Progenitor cell of endocrine pancreas (in vitro differentiated cells): ENCODE measurements at places on chromosomes 12 and 14. TPM values are rescaled to one million over a fixed set of nuclear protein-coding genes. Genes with fewer than 3 reads are reported as not detected.
A peak's percentile ranks its signal among the peaks of the same experiment; 100 is the strongest.

Gene SLC6A12
- total RNA-seq: 3.1 and 4.7 TPM in 2 replicates

Gene KRT1
- total RNA-seq: not detected in 2 replicates

Gene CD163
- total RNA-seq: 1.7 and 2.0 TPM in 2 replicates

Gene OR4E2
- not detected in 2 replicates for total RNA-seq

Gene LBHD2
- not detected in 2 replicates for total RNA-seq

GRCh38 chr12:42255221-42255865 lies 17.3 kb upstream of the YAF2 start:
- DNase-seq: no peak
- no peaks in the 10 kb centered on the region for H3K4me1 ChIP-seq
- no peak overlapping the region for H3K27ac ChIP-seq

DNA sequence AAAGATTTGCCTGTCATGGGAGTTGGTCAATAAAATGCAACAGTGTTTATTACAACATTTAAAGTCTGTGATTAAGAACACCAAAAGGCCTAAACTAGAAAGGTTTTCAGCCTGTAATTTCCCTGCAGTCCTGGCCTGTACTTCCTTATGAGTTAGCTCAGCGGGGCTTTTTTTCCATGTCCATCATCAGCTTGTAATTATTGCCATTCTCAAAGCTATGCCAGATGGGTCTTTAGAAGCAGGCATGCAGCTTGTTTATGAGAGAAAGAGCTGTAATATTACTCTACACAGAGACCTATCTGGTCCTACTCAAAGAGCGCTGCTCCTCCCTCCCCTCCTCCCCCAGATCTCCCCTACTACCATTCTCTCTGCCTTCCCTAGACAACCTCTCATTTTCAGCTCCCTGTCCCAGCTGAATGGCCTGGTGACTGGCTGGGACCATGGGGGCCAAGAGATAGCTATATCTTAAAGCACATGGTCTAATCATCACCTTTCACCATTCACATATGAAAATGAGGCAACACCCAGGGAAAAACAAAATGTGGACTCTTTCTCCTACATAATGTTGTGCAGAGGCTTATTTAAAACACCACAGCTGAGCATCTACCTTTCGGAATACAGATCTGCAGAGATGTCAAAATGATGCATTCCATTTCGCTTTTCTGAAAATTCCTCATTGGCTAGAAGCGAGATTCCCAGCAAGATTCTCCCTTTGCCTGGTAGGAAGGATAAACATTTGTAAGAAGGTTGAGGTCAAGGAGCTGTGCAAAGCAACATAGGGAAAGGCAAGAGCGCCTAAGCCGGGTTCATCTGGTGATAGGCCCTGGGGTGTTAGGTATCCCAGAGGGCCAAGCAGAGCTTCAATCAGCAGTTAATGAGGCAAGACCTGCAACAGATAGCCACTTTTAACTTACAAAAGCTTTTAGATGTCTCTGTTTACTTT lies 209.7 kb upstream of the CDKN3 start:
- H3K36me3 ChIP-seq: no peaks in the 10 kb centered on the region
- peaks cover 18% of the 10 kb centered on the region for H3K27me3 ChIP-seq
- H3K4me3 ChIP-seq: no peak overlapping the region
- DNase-seq: no peak
- H3K27ac ChIP-seq: no peak overlapping the region
- no peaks in the 10 kb centered on the region for H3K4me1 ChIP-seq

DNA sequence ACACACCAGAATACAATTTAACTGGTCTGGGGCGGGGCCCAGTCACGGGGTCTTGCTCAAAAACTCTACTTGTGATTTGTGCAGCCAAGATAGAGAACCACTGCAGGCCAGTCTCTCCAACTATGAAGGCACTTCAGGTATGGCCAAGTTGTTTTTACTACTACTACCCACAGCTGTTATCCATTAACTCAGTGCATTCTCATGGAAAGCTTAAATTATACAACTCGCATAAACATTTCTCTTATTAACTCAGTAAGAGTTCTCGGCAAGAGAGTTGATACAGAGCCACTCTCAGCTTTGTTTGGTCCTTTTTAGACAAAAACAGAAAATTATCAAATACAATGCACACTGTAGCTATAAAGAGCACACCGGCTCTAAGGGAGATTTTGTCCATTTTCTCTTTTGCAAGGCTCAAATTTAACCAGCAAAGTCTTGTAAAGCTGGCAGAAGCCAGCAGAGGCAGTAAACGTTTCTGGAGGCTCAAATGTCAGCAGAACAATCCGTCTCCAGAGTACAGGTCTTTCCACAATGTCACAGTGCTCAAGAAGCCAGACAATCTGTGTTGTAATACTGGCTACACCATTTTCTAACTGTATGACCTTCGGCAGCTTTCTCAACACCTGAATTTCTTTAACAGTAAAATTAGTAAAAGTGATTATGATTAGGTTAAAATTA lies 85.9 kb downstream of the PTGER2 start:
- no peak overlapping the region for H3K27ac ChIP-seq
- no peak overlapping the region for H3K4me3 ChIP-seq
- no peaks in the 10 kb centered on the region for H3K36me3 ChIP-seq
- no peaks in the 10 kb centered on the region for H3K27me3 ChIP-seq
- peaks cover 7% of the 10 kb centered on the region for H3K4me1 ChIP-seq

DNA sequence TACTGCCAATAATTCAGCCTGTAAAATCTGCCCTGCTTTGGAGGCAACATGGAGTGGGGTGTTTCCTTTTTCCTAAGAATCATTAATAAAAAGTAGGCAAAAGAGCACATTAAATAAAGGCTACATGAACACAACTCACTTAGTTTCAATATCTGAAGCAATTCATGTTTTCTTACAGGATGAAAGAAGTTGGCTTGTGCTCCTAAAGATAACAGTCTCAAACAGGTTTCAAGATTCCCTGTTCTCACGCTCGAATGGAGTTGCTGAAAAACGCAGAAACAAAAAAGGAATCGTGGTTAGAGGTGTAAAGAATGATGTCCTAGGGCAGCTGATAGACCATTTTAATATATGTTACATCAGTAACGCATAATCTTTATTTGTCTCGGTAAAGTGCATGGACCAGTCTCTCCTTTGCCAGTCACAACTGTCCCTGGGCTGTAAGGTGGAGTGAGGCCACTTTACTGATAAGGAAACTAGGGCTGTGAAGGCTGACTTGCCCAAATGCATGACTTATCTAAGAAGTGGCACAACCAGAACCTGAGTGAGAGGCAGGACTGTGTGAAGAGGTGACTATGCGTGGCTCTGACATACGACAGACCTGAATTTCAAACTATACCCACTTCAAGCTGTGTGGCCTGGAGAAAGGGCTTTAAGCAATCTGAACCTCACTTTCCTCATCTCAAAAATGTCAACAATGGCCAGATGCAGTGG lies 12.6 kb downstream of the GIT2 start:
- DNase-seq: no peak
- no peaks in the 10 kb centered on the region for H3K4me1 ChIP-seq
- H3K27me3 ChIP-seq: no peaks in the 10 kb centered on the region
- no peak overlapping the region for H3K27ac ChIP-seq
- peaks cover 30% of the 10 kb centered on the region for H3K36me3 ChIP-seq

DNA sequence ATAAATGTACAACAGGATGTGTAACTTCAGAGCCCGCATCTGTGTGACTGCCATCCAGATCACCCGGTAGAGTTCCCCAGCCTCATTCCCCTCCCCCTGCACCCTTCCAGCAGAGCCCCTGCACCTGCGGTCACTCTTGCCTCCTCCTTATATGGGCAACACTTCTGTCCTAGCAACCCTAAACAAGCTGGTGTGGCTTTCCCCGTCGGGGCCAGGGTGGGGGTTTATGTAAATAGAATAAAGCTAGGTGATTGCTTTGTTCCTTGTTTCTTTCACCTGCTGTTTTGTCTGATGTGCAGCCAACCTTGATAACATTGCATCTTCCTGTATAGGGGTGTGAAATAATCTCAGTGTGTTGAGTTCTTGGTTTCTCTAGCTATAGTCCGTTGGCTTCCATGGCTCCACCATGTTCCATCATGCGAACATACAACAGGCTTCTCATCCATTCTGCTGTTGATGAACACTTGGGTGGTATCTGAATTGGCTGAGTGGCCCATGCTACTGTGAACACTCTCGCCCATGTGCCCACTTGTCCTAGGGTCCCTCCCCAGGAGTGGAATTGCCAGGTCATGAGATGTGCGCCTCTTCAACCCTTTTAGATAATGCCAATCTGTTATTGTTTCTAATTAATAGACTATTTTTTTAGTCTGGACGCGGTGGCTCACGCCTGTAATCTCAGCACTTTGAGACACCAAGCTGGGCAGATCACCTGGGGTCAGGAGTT lies 102.2 kb downstream of the KIF26A start:
- H3K27me3 ChIP-seq: no peaks in the 10 kb centered on the region
- H3K27ac ChIP-seq: peak overlapping the region; percentile 50
- peak; percentile 12 for DNase-seq
- no peak overlapping the region for H3K4me3 ChIP-seq

- H3K27me3 ChIP-seq: no peaks in the 10 kb centered on the region
- H3K4me1 ChIP-seq: peaks cover 3% of the 10 kb centered on the region
- H3K36me3 ChIP-seq: no peaks in the 10 kb centered on the region
- DNase-seq: no peak
These were observed 43.3 kb upstream of the CSRP2 start for GRCh38 chr12:76921891-76922664.

- H3K27ac ChIP-seq: no peak overlapping the region
- peak; percentile 46 for DNase-seq
- H3K36me3 ChIP-seq: no peaks in the 10 kb centered on the region
- no peak overlapping the region for H3K4me3 ChIP-seq
- H3K4me1 ChIP-seq: peaks cover 8% of the 10 kb centered on the region
These were observed 452.8 kb downstream of the AACS start for GRCh38 chr12:125518074-125518473.

DNA sequence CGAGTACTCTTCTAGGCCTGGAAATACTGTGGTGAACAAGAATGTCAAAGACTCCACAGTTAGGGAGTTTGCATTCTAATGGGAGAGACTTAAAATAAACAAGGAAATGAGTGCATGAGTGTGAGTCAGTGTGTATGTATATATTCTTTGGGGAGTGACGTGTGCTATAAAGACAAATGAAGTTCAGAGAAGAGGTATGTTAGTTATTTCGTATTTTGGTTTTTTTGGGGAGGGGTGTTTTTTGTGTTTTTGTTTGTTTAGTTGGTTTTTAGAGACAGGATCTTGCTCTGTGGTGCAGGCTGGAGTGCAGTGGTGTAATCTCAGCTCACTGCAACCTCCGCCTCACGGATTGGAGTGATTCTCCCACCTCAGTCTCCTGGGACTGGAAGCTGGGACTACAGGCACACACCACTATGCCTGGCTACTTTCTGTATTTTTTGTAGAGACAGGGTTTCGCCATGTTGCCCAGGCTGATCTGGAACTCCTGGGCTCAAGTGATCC lies 74.3 kb downstream of the SRGAP1 start:
- H3K4me3 ChIP-seq: no peak overlapping the region
- no peaks in the 10 kb centered on the region for H3K27me3 ChIP-seq
- H3K36me3 ChIP-seq: peaks cover 3% of the 10 kb centered on the region
- H3K27ac ChIP-seq: peak overlapping the region; percentile 3
- no peak for DNase-seq

DNA sequence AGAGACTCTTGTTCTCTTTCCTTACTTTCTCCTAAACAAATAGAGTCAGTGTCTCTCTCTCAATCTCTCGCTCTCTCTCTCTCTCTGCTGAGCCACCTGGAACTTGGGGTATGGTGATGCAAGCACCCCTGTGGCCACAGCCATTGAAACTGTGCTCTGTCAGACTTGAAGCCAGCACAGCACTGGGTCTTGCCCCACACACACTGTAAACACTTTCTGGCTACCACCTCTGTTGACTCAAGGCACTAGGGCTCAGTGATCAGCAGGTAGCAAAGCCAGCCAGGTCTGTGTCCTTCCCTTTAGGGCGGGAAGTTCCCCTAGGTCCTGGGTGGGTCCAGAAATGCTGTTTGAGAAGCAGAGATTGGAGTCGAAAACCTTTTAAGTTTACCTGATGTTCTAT lies 125.9 kb upstream of the GARIN6 start:
- H3K27me3 ChIP-seq: no peaks in the 10 kb centered on the region
- H3K36me3 ChIP-seq: no peaks in the 10 kb centered on the region
- no peak overlapping the region for H3K27ac ChIP-seq
- DNase-seq: no peak
- H3K4me1 ChIP-seq: peaks cover 5% of the 10 kb centered on the region

- H3K27me3 ChIP-seq: peaks cover 79% of the 10 kb centered on the region
- H3K4me1 ChIP-seq: no peaks in the 10 kb centered on the region
- H3K4me3 ChIP-seq: no peak overlapping the region
- no peaks in the 10 kb centered on the region for H3K36me3 ChIP-seq
- H3K27ac ChIP-seq: no peak overlapping the region
These were observed 231.0 kb downstream of the RBM19 start for GRCh38 chr12:113735131-113735530.

DNA sequence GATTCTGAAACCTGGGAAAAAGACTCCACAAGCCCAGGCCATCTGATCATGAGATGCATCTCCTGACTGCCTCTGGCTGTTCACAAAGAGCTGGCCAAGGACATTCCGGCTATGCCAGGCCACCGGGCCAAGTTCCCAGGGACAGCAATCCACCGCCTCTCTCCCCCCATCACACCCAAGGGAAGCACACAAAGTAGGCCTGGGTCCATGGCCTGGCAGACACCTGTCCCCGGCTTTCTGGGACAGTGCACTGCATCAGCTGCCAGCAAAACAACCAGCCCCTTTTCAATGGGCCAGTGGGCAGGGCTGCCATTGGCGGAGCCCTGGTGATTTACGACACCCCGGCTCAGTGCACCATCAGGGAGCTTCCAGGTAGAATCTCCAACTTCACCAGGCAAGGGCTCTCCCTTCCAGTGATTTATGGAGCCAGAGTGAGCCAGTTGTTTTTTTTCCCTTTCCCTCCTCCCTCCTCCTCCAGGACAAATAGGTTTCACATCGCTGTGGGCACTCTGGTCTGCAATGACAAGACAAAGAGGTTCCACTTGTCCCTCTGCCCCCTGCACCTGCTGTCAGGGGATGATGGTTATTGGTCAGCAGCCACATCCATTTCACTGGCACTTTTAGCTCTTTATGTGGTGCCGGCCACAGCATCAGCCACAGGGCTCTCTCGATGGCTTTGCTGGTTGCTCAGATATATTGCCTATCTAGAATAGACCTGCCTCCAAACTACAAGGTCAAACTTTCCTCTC lies 149.6 kb downstream of the SLC38A6 start:
- no peak for DNase-seq
- no peak overlapping the region for H3K4me3 ChIP-seq
- peaks cover 6% of the 10 kb centered on the region for H3K27me3 ChIP-seq
- H3K4me1 ChIP-seq: peaks cover 11% of the 10 kb centered on the region
- no peak overlapping the region for H3K27ac ChIP-seq

GRCh38 chr12:127556231-127556886 lies 710.6 kb upstream of the TMEM132C start:
- DNase-seq: no peak
- H3K4me1 ChIP-seq: peaks cover 6% of the 10 kb centered on the region
- H3K27me3 ChIP-seq: no peaks in the 10 kb centered on the region
- no peak overlapping the region for H3K4me3 ChIP-seq
- peak overlapping the region; percentile 37 for H3K27ac ChIP-seq
- H3K36me3 ChIP-seq: no peaks in the 10 kb centered on the region

GRCh38 chr12:2287151-2287550 lies 234.4 kb downstream of the CACNA1C start:
- no peak for DNase-seq
- H3K4me1 ChIP-seq: peaks cover 1% of the 10 kb centered on the region
- H3K27ac ChIP-seq: no peak overlapping the region
- no peak overlapping the region for H3K4me3 ChIP-seq
